ENCODE measurements at places on chromosomes 13 and 19.
A peak's percentile ranks its signal among the peaks of the same experiment; 100 is the strongest.

GRCh38 chr19:30663611-30664174 is 291.5 kb downstream of the ZNF536 start:
- DNase-seq: no peak

DNA sequence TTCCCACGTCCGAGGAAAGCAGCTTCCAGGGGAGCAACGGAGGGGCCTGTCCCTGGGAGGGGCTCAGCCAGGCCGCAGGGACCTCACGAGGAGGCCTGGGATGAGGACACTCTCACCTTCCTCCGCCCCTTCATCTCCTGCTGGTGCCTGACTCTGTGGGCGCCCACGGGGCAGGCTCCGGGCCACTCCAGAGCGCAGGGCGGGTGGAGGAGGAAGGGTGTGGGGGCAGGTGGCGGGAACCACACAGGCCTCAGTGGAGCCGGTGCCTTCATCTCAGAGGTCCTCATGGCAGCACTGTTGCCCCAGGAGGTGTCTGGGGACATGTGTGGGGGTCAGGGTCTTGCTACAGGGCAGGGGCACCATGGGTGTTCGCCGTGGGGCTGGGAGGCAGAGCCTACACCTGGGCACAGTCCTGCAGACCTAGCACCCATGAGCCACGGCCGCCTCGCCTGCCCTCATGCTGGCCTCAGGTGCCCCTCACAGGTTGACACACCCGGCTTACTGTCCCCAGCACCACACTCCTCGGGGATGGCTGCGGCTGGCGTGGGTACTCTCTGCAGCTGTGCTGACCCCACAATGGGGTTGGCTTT is 10.1 kb upstream of the TMEM255B start:
- no peak for DNase-seq

GRCh38 chr13:23741879-23742510 is 147.2 kb downstream of the MIPEP start:
- no peak for DNase-seq

GRCh38 chr13:112771877-112772538 is 82.2 kb downstream of the ATP11A start:
- no peak for DNase-seq

- no peak for DNase-seq
Measured at GRCh38 chr13:50396001-50396400, 380.8 kb downstream of the KCNRG start.

DNA sequence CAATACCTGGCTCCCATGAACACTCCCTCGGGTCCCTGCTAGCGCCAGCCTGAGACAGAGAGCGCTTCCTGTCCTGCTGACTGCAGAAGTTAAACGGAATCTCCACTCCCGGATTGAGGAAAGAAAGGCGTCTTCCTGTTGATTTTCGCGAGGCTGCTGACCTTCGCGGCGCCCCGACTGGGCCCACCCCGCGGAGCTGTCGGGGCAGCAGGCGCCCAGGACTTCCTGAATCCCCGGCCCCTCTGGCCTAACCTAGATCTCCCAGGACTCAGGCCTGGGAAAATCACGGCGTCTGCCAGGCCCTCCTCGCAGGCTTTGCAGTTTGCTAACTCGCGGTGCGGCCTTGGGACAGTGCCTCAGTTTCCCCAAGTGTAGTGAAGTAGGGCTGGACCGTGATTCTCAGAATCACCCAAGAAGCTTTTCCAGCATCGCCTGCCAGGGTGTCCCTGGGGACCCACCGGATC is 108.8 kb downstream of the KCTD15 start:
- no peak for DNase-seq

DNA sequence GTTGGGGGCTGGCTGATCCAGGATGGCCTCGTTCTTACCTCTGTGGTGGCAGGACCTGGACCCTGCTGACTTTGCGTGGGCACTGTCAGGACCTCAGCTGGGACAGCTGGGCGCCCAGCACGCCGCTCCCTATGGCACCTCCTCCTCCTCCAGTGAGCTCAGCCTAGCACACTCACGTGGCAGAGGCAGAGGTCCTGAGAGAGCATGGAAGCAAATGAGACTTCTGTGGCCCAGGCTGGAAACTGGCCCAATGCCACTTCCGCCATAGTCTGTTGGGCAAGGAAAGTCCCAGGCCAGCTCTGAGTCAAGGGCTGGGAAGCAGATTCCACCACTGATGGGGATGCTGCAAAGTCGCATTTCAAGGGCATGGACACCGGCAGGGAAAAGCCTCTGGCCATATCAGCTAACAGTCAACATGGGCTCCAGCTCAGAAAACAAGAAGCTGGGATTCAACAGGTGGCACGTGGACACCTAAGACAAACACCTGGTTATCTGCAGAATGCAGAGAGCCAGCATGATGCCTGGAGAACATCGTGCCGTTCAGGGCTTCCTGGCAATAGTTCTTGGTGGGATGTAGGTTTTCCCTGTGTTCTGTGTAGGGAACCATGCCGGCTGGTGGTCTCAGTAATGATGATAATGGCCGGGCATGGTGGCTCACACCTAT is 16.7 kb downstream of the MYBPC2 start:
- DNase-seq: no peak

DNA sequence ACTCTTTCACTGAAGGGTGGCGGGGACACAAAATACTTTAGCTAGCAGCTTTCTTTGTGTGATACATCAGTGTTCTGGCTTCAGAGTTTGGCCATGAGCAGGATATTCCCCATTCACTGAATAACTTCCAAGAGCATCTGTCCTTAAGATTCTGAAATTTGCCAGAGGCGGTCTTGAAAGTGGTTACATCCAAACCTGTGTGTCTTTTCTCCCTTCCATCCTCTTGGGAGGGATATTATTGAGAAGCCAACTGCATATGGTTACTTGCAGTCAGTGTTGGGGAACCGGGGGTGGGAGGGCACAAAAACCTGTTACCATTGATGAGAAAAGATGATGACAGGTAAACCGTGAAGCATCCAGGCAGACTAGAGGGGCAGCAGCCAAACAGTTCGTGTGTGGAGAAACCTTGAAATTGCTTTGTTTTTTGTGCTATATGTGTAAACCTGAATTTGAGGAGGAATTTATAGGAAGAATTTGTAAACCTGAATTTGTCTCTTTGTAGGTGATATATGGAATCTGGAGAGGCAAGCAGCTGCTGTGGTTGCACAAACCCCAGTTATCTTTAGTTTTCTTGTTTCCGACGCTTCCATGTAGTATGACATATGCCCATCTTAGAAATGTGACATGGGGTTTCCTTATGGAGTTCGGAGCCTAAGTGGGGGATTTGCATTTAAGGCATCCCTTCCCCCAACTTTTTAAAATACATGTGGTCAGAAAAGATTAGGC is 104.8 kb downstream of the WDFY2 start:
- DNase-seq: no peak

DNA sequence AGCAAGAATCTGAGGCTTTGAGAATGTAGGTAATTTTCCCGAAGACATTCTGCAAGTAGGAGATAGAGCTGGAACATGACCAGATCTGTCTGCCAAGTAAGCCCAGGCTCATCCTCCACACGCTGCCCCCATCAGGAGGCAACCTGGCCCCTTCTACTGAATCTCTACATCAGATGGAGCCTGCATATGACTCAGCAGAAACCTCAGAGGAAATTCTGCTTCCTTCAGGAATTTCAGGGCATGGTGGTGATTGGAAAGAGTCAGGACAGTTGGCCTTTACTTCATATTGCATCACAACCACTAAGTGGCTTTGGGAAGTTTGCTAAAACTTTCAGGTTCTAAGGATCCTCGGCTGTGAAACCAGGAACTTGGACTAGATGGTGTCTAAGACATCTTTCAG is 85.2 kb downstream of the LRRC63 start:
- DNase-seq: no peak

DNA sequence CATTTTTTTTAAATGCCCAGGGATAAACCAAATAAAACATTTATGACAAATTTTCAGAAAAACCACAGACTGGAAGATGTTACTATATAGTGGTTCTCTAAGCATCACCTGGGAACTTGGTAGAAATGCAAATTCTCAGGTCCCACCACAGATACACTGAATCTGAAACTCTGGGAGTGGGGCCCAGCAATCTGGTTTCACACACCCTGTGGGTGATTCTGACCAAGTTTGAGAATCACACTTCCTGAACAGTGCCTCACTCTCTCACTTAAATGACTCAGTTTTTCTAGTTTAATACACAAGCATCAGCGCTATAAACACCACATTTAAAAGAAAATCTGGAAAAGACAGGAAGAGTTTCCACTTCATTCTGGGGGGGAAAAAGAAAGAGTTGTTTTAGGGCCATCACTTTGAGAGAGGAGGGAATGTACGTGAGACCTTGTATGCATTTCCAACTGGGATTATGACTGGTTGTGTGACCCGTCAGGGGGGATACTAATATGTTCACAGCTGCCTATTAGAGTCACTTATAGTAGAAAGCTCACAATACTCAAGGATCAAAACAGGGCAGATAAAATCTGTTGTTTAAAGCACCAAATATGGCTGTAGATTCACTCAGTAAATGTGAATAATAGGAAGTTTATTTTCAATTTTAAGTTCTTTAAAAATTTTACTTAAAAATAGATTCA is 567.7 kb downstream of the GPC6 start:
- DNase-seq: peak; percentile 8

GRCh38 chr13:31365630-31366029 is 165.9 kb downstream of the B3GLCT start:
- DNase-seq: no peak

GRCh38 chr19:18814063-18814462 is 17.7 kb upstream of the UPF1 start:
- no peak for DNase-seq

DNA sequence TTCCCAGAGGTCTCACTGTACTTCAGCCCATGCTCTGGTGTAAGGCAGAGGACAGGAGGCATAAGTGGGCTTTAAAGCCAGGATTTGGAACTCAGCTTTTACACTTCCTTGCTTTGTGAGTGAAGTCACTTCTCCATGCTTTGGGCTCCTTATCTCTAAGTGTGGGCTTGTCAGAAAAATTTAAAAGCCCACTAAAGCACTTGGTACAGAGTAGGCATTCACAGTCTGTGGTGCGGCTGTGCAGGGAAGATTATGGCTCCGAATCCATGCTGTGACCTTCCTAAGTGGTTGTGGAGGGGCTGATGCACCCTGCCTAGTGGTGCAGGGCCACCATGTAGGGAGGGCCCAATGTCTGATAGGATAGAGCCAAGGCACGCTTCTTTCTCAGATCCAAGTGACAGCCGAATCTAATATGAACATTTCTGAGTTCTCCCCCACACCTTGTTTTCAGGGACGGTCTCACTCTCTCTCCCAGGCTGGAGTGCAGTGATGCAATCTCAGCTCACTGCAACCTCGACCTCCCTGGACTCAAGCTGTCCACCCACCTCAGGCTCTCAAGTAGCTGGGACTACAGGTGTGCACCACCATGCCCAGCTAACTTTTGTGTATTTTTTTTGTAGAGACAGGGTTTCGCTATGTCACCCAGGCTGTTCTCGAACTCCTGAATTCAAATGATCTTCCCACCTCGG is 6.9 kb downstream of the TIMM29 start:
- no peak for DNase-seq

DNA sequence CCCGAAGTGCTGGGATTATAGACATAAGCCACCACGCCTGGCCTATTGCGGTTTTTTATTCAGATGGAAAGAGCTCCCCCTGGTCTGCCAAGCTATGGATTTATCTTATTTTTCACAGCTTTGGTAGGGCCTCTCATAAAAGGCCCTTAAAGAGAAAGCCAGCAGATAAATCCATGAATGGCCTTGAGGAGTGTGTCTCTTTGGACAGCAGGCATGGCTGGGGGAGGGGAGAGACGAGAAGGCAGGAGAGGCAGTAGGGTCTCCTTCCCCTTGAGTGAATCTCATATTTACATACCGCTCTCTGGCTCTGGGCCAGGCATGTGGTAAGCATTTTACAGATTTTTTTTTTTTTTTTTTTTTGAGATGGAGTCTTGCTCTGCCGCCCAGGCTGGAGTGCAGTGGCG is 25.2 kb downstream of the MARK4 start:
- DNase-seq: no peak

- DNase-seq: no peak
Measured at GRCh38 chr13:84279166-84279565, 396.9 kb upstream of the SLITRK1 start.

- DNase-seq: no peak
Measured at GRCh38 chr13:43489233-43489632, 297.5 kb downstream of the ENOX1 start.

DNA sequence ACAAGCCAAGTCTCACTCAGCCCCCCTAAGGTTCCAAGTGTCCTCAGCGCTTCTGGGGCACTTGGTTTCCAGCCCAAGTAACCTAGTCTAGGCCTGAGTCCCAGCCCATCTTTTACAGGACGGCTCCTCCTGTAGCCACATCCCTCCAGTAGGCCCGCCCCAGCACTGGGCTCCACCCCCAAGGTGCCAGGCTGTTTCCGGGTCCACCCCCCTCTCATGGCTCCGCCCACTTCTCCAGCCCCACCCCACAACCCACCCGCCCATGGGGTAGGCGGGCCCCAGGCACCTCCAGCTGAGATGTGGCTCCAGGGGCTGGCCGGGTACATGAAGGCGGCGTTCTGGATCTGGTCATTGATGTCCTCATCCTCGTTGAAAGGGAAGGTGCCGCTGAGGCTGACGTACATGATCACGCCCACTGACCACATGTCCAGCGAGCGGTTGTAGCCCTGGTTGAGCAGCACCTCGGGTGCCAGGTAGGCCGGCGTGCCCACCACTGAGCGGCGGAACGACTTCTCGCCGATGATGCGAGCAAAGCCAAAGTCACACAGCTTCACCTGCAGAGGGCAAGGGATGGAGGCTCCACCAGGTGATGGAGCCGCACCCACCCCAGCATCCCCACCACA is 17.2 kb upstream of the DACT3 start:
- DNase-seq: peak; percentile 31

- peak; percentile 86 for DNase-seq
Measured at GRCh38 chr19:47790398-47790814, 11.9 kb downstream of the SELENOW start.

- DNase-seq: no peak
Measured at GRCh38 chr19:29963576-29963975, 21.5 kb downstream of the URI1 start.
